ENCODE measurements at places on chromosomes 7 and 10.
A peak's percentile ranks its signal among the peaks of the same experiment; 100 is the strongest.

DNA sequence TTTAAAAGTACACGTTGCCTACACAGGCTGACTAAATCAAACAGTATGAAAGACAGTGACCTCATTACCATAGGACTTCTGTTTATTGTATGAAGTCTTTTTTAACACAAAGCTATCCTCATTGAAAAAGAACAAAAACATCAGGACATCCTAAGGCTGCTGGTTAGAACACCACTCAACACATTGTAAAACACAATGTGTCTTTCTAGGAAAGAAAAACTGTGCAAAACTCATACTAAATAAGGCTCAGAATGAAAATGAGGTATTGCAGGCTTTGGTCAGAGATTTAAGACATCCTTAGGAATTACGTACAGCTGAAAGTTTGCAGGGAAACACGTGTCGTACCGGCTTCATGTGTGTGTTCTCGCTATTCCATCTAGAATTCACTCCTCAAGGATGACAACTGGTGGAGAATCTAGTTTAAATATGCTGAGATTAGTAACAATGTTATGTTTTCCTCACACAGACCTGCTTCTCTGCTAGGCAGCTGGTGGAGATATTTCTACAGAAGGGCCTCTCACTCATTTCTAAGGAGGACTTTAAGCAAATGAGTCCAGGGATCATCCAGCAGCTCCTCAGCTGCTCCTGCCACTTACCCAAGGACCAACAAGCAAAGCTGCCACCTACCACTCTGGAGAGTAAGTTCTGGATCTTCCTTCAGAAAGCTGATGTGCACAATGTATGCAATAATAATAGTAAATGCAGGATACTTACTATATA is 29.3 kb downstream of the SLC39A12 start:
- no peak for DNase-seq

DNA sequence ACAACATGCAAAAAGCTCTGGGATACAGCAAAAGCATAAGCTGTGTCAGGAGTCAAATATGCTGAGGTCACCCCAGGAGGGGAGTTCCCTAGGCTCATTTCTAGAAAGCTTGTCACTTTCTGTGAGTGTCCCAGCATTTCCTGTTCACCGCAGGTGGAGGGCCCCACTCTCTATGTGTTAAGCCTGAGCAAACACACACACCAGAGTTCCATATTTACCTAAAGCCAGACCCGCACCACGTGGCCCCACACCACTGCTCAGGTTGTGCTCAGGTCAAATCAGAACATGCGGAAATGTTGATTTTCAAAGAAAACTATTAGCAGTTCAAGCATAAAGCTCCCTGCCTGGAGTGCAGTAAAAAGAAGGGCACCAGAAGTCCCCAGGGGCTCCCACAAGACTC is 259.6 kb upstream of the PPP2R2D start:
- no peak for DNase-seq

DNA sequence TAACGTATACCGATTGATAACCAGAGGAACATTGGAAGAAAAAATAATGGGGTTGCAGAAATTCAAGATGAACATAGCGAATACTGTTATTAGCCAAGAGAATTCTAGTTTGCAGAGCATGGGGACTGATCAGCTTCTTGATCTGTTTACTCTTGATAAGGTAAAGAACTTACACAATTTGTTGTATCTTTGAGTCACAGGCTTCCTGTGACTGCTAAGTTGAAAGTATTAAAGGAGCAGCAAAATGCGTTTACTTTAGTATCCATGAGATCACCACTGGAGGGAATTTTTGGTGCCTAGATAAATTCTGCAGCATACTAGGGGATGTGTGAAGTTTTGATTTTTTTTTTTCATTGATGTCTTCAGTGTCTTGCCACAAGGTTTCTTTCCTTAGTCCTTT is 103.6 kb downstream of the BTAF1 start:
- no peak for DNase-seq

GRCh38 chr10:91105269-91105668 is 115.2 kb upstream of the PCGF5 start:
- DNase-seq, result no peak

DNA sequence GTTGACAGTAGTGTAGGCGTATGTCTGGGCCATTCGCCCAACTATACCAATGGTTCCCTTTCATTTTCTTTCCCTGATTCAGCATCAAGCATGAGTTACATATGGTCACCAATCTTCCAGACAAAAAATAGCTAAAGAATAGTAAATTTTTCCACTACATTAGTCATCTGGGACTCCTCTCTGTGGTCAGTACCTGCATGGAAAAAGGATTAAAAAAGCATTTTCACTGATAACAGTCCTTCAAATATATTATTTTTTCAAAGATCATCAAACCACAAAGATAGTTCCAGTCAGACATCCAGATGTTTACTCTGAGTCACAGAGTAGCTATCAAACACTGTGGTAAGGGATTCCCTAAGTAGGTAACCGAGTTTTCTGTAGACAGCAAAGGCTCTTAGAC is 302.6 kb upstream of the SEMA3D start:
- no peak for DNase-seq

GRCh38 chr10:7206412-7207100 is 204.3 kb downstream of the SFMBT2 start:
- no peak for DNase-seq

GRCh38 chr7:1781369-1781768 is 111.3 kb downstream of the ELFN1 start:
- no peak for DNase-seq

GRCh38 chr7:151245360-151246101 is 3.0 kb downstream of the SMARCD3 start:
- peak; percentile 71 for DNase-seq

GRCh38 chr7:84591897-84592296 is 397.3 kb upstream of the SEMA3A start:
- DNase-seq, result no peak

- DNase-seq, result no peak
Observed at GRCh38 chr10:124603376-124604213, 140.6 kb downstream of the FAM53B start.

DNA sequence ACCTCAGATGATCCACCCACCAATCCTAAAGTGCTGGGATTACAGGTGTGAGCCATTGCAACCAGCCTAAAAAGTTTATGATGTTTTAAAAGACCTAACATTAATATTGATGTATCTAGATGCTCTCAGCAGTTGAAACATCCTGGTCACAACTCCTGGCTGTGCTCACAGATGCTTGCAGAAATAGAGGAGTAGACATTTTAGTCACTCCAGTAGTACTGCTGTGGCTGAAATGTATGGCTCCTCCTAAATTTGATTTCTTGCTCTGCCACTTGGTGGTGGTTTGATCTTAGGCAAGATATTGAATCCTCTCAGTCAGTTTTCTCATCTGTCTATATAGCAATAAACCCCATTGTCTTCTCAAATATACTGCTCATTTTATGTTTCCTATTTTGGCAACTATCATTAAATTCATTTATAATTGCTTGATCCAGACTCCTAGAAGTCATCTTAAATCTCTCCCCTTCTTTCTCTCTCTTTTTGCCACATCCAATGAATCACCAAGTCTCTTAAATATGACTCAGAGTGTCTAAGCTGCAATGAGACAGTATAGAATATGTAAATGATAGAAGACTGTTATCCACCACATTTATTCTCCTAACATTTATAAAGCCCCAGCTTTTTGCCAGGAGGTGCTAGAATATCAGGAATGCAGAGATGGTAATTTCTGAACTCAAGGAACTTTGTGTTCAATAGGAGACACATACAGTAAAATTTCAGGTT is 78.1 kb upstream of the NRBF2 start:
- no peak for DNase-seq

GRCh38 chr10:93115661-93116383 is 42.1 kb downstream of the CYP26A1 start:
- DNase-seq, result peak; percentile 73

All from CD4-positive, alpha-beta T cell treated with Interleukin-21 for 1 hour (primary cell).